Activated CD8-positive, alpha-beta memory T cell treated with anti-CD3 and anti-CD28 coated beads for 1 hour (primary cell): ENCODE measurements at places on chromosomes 13 and 19.

GRCh38 chr19:10105509-10106099, 558 bp upstream of the PPAN start:
- peak; percentile 71 for DNase-seq

DNA sequence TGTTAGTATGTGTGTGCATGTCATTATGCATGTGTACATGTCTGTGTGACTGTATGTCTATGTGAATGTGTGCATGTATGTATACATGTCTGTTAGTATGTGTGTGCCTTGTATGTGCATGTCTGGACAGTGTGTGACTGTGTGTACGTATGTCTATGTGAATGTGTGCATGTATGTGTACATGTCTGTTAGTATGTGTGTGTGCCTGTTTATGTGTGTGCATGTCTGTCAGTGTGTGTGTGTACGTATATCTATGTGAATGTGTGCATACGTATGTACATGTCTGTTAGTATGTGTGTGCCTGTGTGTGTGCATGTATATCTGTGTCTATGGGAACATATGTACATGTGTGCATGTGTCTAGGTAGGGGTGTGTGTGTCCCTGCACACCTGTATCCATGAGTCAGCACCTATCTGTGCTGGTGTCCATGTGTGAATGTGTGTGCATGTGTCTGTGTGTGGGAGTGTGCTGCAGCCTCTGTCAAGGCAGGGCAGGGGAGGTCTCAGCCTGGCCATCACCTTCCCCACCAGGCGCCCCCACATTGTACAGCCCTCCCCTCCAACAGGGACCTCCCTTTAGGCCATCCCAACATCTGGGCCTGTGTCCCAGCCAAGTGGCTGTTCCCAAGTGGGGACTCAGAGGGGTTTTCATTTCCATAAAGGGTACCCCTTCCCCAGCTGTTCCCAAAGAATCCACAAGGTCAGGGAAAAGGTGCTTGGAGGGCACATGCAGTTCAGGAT, 4.4 kb downstream of the GAS6 start:
- no peak for DNase-seq

DNA sequence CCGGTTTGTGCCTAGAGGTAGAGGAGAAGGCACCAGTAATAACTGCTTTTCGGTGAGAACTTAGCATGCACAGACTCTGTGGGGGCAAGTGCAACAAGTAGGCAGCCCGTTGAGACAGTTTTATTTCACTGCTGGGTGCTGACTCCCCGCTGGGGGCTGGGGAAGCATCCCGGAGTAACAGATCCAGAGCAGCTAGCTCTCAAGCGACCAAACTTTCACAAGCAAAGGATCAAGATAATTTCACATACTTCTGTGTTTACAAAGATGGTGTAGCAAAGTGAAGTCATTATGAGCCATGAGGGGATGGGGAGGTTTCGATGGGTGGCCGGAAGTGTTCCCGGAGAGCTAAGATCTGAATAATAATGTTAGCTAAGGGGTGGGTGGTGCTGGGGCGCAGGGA, 2.8 kb downstream of the NACC1 start:
- no peak for DNase-seq

DNA sequence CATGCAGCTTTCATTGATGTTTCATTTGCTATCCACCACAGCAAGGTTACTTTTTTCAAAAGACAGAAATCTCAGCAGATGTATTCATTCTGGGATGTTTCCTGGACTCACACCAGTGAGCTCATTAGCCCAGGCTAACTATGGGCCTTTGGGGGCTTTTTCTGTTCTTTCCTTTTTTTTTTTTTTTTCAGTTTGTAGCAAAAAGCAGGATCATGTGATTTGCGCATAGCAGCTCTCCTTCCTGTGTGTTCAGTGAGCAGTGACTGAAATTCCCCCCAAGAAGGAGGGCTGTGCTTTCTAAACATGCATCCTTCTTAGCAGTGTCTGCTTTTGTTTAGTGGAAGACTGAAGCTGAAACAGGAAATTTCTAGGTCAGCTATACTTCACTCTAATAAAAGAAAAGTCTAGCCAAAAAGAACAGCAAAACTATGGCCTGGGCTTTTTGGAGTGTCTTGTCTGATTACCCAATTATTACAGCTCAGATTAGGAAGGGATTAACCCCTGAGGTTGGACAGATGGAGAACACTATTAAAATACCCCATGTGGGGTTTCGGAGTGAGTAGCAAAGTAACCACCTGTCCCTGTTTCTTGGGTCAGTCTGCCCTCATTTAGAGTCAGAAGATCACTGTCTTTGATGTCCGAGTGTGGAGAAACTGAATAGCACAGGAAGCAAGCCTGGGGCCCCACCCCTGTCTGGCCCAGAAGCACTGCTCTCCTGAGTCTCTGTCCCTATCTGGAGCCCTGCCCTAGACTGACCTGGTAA, 8.9 kb upstream of the AMER2 start:
- no peak for DNase-seq

GRCh38 chr13:114136576-114136975, 4.2 kb upstream of the RASA3 start:
- no peak for DNase-seq

- no peak for DNase-seq
These were observed 2.6 kb downstream of the UBXN6 start for GRCh38 chr19:4454747-4455718.

DNA sequence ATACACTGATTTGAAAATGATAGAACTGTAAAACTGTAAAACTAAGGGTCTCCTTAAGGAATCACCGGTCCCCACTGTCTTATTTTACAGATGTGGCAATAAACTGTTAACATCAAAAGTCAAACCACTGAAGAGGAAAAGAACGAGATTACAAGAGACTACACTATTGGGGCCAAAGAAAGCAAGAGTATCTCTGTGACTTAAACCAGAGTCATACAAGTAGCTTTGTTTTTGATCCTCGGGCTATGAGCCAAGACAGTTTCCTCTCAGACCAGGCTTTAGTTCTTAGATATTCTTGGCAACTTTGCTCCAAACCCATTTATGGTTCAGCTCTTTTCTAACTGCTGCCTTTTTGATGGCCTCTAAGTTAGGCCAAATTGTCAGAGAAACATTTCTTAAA, 113.8 kb downstream of the TBC1D4 start:
- DNase-seq, result no peak

GRCh38 chr13:113537909-113538688, 46.5 kb upstream of the TFDP1 start:
- no peak for DNase-seq

DNA sequence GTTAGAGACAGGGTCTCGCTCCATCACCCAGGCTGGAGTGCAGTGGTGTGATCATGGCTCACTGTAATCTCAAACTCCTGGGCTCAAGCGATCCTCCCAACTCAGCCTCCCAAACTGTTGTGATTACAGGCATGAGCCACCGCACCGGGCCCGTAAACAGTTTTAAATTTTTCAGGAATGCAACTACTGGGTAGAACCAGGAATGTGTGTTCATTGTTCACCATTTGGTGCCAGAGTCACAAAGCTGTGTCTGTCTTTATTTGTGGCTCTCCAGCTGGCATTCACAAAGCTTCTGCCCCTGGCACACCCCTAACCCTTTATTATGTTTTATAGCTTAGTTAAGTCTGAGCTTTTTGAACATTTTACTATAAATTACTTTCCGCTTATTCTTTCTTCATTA, 19.8 kb upstream of the ACP7 start:
- DNase-seq, result no peak

GRCh38 chr19:45782820-45783785, 813 bp upstream of the DMPK start:
- no peak for DNase-seq

DNA sequence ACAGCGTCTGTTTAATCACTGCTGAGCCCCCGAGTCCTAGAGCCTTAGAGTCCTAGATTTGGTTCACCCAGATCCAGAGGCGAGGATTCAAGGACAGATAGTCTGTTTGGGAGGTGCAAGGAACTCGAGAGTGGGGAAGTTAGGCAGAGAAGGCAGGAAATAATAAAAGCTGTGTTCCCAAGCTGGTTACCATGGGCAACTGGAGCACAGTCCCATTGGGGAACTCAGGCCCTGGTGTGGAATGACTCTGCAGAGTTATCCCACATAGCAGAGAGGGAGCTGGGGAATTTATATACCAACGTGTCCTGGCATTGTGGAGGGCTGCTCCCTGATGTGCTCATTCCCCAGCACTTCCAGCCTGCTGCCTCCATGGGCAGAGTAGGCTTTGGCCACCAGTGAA, 9.7 kb downstream of the IGSF23 start:
- no peak for DNase-seq

DNA sequence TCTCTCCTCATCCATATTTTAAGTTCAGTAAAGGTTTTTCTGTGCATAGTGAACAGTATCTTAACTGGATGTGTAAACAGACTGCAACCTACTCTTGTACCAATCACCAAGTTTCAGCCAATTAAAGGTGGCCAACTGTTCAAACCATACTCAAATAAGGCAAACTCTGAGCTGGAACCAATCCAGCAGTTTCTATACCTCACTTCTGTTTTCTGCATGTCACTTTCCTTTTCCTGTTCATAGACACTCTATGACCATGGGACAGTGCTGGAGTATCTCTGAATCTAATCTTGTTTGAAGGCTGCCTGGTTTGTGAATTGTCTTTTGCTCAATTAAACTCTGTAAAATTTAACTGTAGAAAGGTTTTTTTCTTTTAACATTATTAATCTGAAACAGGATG, 470.3 kb upstream of the SLITRK6 start:
- DNase-seq, result no peak

DNA sequence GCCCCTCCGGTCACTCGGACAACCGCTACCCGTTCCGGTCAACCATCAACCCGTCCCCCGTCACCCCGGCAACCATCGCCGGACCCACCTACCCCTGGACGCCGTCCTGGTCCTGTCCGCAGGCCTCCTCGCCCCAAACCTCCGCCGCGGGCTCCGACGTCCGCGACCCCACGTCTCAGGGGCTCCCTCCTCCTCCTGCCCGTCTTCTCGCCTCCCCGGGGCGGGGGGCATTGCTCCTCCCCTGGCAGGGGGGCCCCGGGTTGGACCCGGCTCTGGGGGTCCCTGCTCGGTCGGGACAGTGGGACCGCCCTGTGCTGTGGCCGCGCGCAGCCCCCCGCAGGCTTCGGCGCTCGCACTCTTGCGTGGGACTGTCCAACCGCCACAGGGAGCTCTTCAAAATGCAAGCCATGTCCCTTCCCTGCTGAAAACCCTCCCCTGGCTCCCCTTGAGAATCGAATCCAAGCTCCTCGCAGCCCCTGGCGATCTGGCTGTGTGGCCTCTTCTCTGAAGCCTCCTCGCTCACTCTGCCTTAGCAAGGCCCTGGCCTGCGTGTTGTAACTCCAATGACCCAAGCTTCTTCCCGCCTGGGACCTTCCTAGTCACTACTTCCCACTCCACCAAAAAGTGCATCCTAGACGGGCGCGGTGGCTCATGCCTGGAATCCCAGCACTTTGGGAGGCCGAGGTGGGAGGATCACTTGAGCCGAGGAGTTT, 8.4 kb downstream of the EPHX3 start:
- DNase-seq, result no peak

- DNase-seq, result no peak
These were observed 65.3 kb upstream of the KLHL1 start for GRCh38 chr13:70173598-70173959.

- no peak for DNase-seq
These were observed 12.0 kb downstream of the FPR2 start for GRCh38 chr19:51772977-51773376.

- DNase-seq, result no peak
These were observed 2.5 kb downstream of the ZNF426 start for GRCh38 chr19:9535934-9536333.

DNA sequence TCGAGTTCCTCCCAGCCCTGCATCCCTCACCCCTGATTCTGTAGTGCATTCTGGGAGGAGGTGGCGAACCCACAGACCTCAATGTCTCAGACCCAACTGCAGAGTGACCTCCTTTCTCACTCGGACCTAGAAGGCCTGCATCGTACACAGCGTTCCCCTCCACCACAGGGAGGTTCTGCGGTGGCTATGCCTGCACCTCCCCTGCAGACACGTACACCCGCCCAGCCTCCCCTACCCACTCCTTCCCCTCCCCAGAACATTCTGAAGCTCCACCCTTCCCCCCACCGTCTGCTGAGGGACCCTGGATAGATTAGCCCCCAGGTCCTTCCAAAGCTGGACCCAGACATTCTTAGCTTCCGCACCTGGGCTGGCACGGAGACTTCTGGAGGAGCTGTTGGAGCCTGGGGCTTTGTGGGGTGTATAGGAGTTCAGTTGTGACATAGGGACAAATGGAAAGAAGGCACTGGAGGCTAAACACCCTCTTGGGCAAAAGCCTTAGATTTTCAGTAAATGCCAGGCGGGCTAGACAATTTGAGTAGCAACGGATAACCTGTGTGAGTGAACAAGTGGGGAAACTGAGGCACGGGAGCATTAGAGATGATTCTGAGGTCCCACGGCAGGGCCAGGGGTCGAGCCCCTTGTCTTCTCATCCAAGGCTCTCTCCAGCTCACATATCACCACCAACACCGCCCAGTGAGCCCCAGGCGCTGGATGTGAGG, 420 bp upstream of the FSD1 start:
- no peak for DNase-seq

- DNase-seq, result no peak
These were observed 462.9 kb downstream of the ITGBL1 start for GRCh38 chr13:101915331-101915730.

DNA sequence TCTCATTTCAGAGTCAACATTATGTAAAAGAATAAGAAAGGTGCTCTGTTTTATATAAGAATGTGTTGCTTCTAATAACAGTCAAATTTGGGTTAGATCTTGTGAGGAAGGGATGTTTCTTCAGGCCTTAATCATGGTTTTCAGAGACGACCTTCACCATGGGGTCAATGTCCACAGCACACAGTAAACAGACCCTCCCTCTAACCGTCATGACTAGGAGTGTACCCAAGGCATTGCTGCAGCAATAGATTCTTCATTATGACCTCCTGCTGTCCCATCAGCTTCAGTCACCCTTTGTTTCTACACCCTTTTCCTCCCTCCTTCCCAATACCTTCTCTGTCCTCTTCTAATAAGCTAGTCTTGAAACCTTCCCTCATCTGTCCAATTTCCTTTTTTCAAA, 15.7 kb downstream of the SERPINE3 start:
- no peak for DNase-seq

GRCh38 chr19:18586306-18586705, 2.3 kb upstream of the REX1BD start:
- DNase-seq, result no peak

GRCh38 chr19:956766-957440, 27.2 kb upstream of the WDR18 start:
- no peak for DNase-seq

DNA sequence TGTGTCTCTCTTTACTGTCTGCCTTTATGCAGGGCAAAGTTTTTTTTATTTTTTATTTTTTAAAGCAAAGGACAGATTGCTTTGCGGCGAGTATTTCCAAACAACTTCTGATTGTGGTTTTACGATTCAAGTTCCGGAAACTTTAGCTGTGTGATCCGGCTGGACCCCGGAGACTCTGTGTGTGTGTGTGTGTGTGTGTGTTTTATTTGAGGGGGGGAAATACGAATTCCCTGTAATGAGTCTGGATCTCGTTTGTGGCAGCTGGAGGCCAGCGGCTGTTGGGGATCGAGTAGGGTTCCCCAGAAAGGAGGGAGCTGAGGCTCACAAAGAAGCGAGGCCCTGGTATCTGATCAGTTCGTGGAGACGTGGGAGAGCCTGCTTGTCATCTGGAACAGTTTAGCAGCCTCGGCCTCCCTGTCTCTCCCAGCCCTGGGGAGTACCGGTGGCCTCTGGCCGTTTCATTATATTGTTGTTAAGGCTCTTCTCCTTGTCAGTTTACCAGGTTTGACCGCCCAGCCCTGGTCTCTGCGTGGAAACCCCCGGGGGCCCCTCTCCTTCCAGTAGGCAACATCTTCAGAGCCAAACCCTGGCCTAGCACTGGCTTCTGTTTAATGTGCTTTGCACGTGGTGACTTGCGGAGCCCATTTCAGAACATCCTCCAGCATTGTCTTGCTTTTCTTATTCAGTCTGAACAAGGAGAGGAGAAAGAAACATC, 1.3 kb downstream of the FARP1 start:
- no peak for DNase-seq
